Stimulated activated CD8-positive, alpha-beta memory T cell treated with anti-CD3 and anti-CD28 coated beads, Interleukin-7, amount 100 ng/mL, for 1 hour (primary cell): ENCODE measurements at places on chromosomes 13 and 19.

- DNase-seq, result no peak
Measured at GRCh38 chr13:43301346-43301969, 278.1 kb downstream of the DNAJC15 start.

- DNase-seq, result no peak
Measured at GRCh38 chr13:101331731-101332130, 84.6 kb downstream of the NALCN start.

GRCh38 chr13:112348642-112349345 lies 27.4 kb upstream of the SPACA7 start:
- DNase-seq, result no peak

DNA sequence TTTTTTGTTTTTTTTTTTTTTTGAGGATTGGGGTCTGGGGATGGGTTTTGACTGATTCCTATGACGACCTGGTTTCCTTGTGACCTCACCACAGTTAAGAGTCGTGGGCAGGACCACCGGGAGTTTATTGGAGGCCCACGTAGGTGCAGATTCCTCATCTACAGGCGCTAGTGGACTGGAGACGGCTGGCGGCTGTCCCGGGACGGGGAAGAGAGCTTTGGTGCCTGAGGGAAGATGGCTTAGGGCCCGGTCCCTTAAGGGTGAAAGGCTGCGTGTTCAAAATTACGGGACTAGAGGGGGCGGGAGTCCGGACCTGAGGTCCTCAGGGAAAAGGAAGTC lies 682 bp upstream of the TEAD2 start:
- no peak for DNase-seq

DNA sequence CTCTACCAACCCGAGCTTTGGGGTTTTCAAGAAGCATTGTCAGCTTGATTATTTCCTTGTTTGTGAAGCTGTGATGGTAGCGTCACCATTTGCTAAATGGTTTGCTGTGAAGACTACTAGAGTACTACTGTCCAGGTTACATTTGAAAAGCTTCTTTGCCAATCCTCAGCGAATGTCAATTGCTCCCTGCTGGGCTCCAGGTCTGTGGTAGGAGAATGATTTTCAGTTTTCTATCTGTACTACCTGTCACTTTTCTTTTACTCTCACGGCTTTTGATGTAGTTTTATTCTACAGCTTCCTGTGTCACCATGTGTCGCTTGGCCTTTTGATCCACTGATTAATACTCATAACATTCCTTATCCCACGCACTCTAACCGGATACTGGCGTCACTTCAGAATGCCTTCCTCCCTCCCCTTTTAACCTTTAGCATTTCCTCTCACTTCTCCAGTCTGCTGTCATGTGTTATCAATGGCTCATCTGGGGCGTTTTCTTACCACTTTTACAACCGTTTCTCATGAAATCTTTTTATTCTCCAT lies 7.5 kb upstream of the GPR183 start:
- DNase-seq, result no peak

- no peak for DNase-seq
Measured at GRCh38 chr13:105031306-105031705, 1504.2 kb downstream of the EFNB2 start.

DNA sequence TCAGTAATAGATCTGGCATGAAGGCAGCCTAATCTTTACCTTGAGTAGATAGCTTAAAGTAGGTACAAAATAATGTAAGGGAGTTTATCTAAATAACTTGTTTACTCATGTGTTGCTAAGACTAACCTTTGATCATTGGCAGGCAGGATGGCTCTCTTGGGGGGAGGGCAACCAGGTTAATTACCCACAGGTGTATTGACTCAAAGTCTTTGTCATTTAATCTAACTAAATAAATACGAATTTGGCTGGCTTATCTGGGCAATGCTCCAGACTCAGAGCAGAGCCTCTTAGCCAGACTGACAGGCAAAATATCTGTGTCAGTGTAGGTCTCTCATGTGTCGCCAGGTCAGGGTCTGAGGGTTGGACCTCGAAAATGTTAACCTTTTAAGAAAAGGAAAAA lies 283.4 kb upstream of the KLHL1 start:
- DNase-seq, result no peak

- DNase-seq, result no peak
Measured at GRCh38 chr13:59354665-59355369, 808.9 kb downstream of the DIAPH3 start.

GRCh38 chr13:85529218-85529594 lies 270.0 kb downstream of the SLITRK6 start:
- no peak for DNase-seq

GRCh38 chr19:46818812-46819211 lies 30.4 kb upstream of the SLC1A5 start:
- DNase-seq, result no peak

DNA sequence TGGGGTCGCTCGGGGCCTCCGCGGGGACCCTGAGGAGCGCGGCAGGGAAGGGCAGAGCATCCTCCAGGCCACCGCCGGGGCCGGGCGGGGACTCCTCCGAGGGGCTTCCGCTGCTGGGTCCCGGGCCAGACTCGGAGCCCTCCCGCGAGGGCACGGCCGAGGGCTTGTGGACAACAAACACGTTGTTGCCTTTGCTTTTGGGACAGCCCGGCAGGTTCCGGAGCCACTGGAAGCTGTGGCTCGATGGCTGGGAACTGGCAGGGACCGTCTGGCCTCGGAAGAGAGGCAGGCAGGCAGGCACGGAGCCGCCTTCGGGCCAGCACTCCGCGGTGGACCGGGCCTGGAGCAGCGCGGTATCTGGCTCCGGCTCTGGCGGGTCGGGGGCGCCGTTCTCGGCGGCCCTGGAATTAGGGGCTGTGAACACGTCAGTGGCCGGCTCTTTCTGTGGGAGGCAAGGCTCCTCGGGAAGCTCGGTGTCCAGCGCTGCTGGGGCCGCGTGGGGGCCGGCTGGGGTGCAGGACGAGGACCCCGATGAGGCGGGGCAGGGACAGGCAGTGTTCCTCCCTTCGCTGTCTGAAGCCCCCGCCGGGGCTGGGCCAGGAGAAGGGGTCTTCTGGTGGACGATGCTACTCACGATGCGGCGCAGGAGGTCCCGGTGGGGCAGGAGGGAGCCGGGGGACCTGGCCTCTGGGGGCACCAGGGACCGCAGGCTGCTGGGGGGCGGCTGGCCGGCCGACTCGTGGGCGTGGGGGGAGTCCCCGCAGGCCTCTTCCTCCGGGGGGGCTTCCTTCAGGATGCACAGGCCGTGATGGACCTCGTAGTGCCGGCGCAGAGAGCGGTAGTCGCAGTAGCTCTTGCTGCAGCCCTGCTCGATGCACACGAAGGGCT lies 27.6 kb downstream of the ZNF541 start:
- DNase-seq, result no peak

- no peak for DNase-seq
Measured at GRCh38 chr19:35043906-35044305, 2.4 kb downstream of the HPN start.

- DNase-seq, result no peak
Measured at GRCh38 chr19:33507021-33507956, 14.3 kb downstream of the PEPD start.

DNA sequence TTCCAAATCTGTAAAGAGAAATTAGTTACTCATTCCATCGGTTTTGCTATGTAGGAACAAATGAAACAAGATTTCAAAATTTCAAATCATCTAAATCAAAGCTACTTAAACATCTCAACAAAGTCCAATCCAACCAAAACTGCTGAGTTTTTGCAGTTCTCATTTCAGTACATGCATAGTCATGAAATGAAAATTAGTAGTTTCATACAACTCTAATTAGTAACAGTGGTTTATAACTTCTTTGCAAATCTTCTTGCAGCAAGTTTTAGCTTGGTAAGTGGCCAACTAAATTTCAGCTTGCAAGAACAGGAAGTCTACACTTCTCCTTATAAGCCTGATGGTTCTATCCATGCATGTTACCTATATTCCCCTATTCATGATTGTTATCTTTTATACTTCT lies 75.6 kb downstream of the SPRY2 start:
- no peak for DNase-seq

DNA sequence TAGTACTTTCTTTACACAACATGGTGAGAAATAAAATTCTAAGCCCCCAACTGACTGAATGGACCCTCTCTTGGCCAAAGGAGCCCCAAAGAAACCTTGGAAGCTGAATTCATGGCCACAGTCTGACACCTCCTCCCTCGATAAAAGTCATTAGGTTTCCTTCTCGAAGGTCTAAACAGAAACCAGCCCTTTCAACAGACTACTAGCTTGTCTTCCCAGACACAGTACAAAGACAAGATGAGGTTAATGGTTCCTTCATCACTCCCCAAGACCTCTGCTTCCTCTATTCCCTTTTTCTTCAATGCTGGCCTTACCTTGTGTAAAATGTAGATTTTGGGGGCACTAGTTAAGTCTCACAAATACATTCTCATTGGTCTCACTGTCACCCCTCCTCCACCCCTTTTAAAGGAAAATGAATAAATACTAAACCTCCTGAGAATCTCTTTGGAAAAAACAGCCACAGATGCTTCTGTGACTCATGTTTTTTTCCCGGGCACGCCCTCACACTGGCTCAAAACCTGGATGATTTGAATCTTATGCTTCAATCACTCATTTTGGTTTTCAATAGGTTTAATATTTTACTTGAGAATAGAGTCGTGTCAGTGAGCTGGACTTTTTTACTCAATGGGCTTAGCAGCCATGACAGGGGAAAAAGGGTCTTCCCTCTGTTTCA lies 65.8 kb upstream of the MED4 start:
- DNase-seq, result no peak

GRCh38 chr19:45477713-45478453 lies 10.1 kb downstream of the FOSB start:
- DNase-seq, result no peak

DNA sequence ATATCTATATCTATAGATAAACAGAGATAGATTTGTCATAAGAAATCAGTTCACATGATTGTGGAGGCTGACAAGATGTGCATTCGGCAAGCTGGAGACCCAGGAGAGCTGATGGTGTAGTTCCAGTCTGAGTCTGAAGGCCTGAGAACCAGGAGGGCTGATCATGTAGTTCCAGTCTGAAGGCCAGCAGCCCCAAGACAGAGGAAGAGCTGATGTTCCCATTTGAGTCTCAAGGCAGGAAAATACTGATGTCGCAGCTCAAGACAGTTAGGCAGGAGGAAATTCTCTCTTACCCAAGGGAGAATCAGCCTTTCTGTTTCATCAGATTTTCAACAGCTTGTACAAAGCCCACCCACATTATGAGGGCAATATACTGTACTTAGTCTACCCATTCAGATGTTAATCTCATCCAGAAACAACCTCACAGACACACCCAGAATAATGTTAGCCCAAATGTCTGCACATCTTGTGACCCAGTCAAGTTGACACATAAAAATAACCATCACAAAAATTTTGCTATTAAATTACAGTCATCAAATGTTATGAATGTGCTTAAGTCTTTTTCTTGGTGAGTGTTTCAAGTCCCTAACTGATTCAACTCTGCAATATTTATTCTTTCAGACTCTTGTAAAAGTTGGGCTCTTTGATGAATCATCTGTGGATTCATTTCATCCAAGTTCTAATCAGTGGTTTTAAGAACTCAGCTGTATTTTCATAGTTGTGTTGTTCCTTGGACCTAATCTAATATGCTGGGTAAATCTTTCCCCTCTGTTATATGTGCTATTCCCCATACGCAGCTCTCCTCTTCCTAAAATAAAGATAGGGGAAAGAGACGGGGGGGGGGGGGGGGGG lies 22.7 kb upstream of the LRCH1 start:
- DNase-seq, result no peak

DNA sequence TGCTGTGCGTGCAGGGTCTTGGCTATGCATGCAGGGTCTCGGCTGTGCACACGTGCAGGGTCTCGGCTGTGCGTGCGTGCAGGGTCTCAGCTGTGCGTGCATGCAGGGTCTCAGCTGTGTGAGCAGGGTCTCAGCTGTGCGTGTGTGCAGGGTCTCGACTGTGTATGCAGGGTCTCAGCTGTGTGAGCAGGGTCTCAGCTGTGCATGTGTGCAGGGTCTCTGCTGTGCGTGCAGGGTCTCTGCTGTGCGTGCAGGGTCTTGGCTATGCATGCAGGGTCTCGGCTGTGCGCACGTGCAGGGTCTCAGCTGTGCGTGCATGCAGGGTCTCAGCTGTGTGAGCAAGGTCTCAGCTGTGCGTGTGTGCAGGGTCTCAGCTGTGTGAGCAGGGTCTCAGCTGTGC lies 42.5 kb downstream of the RAB20 start:
- DNase-seq, result no peak

DNA sequence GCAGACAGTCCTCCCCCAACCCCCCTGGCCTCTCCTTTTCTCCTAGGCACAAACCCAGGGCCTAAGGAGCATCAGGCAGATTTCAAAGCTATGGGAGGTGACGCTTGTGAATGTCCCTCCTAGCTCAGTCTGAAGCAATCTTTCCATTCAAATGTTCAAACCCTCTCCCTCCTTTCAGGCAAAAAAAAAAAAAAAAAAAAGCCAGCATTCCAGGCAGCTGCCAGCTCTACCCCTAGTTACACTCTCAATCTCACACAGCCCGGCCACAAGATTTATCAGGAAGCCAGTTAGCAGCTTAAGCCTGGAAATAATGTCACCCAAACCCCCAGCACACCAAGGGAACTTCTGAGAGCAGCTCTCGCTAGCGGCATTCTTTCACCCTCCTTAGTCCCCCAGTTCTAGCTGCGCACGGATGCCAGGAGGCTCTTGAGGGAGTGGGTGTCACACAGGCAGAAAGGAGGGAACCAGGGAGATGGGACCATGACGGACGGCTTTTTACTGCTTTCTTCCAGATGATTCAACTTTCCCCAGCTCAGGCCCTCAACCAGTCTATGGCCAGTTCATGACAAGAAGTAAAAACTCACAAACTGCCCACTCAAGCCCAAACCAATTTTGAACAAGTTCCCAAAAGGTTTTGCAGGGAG lies 6.3 kb downstream of the SH3GL1 start:
- DNase-seq, result no peak

DNA sequence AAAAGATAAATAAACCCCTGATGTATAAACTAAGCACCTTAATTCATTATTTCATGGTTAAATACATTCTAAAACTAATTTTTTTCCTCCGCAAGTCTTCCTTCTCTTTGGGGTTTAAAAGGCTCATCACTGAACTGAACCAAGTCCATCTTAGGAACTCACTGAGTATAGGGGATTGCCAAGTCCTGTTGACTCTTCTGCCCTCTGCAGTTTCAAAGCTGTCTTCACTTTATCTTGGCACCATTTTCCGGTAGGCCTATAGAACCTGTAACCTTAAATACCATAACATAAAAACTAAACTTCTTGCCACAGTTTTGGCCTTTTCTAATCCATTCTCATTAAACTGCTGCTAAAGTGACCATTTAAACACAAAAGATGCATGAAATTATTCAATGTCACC lies 66.5 kb upstream of the USPL1 start:
- DNase-seq, result no peak

GRCh38 chr19:17491287-17491686 lies 20.2 kb upstream of the PGLS start:
- DNase-seq, result no peak

DNA sequence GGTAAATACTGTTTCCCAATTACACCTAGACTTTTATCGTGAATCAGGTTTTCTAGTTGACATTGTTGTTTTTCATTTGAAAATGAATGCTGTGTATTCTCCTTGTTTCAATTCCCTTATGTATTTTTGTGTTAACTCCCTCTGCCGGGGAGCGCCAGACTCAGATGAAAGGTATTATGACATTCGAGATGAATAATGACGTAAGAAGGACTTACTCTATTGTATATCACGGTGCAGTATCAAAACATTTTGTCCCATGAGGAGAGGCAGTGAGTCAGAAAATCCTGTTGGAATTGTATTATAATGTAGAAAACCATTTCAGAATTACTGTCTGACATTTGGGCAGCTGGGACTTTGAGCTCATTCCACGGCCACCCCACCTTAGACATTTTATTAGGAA lies 61.6 kb downstream of the LRCH1 start:
- DNase-seq, result no peak

- DNase-seq, result no peak
Measured at GRCh38 chr19:14731200-14731599, 41.4 kb downstream of the ZNF333 start.

- no peak for DNase-seq
Measured at GRCh38 chr19:48541813-48542212, 10.2 kb upstream of the SULT2B1 start.
